Activated CD4-positive, alpha-beta T cell treated with anti-CD3 and anti-CD28 coated beads, Interleukin-2, amount 50 U/mL, for 4 hours (primary cell): ENCODE measurements at places on chromosomes 16 and 17.

GRCh38 chr16:50535506-50536257 lies 12.5 kb upstream of the NKD1 start:
- no peak for DNase-seq

DNA sequence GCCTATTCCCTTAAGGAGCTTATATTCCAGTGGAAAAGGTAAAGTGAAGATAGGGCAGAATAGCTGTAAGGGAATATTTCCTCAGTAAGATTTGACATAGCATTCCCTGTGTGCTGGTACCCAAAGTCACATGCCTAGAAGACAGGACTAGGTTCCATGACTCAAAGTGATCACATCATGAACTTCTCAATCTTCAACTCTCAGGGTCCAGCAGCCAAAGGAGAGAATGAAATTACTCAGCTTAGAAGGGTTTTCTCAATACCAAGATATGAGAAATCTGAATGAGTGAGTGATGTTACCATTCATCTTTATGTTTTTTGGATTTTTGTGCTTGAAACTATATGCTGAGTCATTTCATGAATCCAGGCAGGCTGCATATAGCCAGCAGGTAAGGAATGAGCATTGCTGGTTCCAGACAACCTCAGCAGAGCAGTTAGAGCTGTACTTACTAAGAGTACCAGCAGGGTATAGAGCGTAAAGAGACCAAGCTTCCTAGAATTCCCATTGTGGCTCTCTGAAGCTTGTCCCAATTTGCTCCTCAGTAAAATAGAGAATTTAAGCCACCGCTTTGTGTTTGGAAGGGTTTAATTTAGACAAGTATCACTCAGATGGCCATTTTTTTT lies 91.1 kb downstream of the ANKFN1 start:
- DNase-seq = no peak

DNA sequence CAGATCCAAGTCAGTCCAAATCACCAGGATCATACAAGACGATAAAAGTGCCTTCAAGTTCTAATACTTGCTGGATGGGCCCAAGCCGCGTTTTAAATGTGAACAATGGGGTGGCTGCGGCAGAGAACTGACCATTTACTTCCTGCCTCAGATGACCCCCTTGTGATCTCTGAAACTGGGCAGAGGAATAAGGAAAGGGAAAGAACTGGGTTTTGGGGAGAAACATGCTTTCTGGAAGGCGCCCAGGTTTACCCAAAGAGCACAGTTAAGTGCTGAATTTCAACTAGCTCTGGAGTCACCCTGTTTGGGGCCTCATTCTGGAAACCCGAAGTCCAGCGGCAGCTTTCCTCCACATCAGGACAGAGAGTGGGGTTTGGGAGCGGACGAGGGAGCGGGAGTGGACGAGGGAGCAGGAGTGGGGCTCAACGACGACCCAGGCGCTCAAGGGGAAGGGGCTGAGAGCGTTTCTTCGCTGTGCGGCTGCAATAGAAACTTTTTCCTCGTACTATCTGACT lies 1.6 kb downstream of the FAM20A start:
- DNase-seq = no peak

GRCh38 chr16:56625140-56625942 lies at the start of gene MT1E:
TSS of gene MT1E (plus strand) at chr16:56625781. CDS start at chr16:56625852, 71 bp downstream.
- no peak for DNase-seq

DNA sequence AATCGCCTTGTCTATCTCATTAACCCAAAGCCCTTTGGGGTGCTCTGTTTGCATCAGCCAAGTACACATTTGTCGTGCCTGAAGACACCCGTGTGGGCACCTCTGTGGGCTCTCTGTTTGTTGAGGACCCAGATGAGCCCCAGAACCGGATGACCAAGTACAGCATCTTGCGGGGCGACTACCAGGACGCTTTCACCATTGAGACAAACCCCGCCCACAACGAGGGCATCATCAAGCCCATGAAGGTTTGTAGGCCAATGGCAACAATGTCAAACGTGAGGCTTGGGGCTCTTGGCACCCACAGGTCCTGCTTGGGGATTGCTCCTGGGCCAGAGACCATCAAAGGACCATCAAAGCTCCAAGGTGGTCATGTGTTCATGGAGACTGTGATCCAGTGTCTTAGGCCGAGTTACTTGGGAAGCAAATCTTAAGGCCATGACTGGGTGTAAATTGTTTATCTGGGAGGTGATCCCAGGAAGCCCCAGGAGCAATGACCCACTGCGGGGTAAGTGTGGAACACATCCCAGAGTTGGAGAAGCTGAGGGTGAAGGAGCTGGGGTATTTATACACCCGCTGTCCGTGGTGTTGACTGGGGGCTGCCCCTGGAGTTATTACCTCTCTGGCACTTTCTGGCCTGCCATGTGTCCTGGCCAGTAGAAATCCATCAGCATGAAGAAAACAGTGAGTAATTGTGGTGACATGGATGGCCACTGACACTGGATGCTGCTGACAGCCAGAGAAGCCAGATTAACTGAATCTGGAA lies 24.0 kb downstream of the CDH5 start:
- no peak for DNase-seq

- no peak for DNase-seq
Measured at GRCh38 chr16:2973093-2973492, 3.9 kb downstream of the PAQR4 start.

DNA sequence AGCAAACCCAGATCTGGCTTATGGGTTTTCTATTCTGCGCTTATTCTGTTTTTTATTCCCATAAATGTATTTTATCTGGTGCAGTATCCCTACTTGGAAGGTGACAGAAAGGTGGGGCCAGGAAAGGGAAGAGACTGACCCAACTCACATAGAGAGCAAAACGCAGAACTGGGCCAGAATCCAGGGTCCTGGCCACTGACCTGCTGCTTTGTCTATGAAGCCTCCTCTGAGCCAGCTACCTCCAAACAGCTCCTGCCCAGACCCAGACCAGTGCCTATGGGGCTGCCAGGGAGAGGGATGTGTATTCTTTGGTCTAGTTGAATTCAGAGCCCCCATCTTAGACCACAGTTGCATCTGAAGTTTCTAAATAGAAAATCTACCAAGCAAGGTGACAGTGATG lies 36.4 kb upstream of the CES5A start:
- no peak for DNase-seq

DNA sequence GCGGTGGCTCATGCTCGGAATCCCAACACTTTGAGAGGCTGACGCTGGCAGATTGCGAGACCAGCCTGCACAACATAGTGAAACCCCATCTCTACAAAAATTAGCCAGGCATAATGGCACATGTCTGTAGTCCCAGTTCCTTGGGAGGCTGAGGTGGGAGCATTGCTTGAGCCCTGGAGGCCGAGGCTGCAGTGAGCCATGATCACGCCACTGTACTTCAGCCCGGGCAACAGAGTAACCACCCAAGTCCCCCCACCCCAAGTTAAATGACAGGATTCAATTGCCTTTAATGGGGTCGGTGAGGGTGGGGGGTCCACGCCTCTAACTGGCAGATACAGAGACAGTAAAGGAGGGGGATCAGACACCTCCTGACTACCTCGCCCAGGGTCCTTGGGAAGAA lies 44.9 kb downstream of the EMP2 start:
- no peak for DNase-seq

DNA sequence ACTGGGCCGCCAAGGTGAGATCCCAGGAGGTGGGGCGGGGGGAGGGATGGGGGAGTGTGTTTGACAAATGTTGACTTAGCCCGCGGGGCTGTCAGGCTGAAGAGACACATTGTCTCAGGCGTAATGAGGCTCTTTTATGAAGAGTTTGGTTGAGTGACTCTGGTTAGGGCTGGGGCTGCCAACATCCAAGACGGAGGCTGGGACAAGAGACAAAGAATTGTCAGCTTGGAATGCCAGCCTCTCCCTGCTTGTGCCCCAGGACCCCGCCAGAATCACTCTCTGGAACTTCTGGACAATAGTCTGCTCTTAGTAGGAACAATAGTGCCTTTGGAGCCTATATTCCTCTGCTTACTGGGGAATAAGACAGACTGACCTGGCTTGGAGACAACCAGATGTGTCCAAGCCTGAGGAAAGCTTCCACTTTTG lies 24.0 kb downstream of the PCTP start:
- DNase-seq = no peak

GRCh38 chr17:75673487-75673886 lies 6.3 kb downstream of the SAP30BP start:
- no peak for DNase-seq

DNA sequence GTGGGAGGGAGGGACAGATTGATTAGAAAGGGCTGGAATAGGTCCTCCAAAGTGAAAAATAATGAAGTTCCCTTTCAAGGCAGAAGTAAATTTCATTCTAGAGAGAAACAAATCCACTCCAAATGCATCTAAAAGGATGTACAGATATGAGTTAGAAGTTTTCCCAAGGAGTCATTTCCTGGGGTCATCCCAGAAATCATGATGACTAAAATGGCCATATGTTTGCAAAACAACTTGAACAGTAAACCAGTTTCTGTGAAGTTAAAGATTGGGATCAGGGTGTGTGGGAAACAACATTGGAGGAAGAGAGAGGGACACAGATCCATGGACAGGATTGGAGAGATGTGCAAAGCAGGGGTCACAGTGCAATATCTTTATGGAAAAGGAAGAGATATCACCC lies 32.5 kb upstream of the ARHGAP44 start:
- no peak for DNase-seq

GRCh38 chr17:62860962-62861873 lies 53.1 kb upstream of the MARCHF10 start:
- DNase-seq = no peak

DNA sequence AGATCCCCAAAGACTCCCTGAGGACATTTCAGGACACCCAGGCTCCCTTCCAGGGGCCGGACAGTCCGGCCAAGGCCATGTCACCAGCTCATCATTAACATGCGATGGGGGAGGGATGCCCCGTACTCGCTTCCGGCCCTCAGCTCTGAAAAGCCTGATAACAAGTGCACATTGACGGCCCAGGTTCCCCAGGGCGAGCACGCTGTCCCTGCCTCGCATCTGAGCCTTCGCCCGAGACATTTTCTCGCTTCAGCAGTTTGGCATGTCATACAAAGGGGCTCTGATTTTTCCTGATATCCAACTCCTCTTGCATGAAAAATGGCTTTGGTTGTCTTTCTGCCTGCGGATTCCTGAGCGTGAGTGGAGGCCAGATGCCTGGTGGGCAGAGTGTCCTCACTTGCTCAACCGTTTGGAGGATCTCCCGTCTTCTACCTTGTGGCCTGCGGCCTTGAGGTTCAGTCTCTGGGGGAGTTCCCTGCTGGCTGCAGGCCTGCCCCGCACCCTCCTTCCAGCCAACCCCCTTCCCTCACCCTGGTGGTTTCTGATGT lies 14.1 kb downstream of the CACNG4 start:
- DNase-seq = no peak

- no peak for DNase-seq
Measured at GRCh38 chr17:31442276-31442675, 50.8 kb downstream of the RAB11FIP4 start.
